Thyroid gland (tissue), 4 donors: ENCODE measurements at places on chromosomes 1 and 21.

DNA sequence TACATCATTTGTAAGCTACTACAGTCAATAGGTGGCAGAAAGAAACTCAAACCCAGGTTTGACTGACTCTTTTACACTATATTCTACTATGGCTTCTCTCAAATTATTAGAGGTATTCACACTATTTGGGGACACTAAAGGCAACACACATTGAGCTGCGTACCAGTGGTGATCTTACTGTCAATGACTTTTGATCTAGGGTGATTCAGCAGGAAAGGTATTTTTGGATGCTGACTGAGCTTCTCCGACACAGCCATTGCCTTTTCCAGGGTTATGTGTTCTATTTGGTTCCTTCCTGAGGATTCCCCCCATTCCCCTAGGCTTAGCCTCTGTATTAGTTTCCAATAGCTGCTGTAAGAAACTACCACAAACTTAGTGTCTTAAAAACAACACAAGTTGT is 73.2 kb upstream of the JAK1 start:
- no peak for DNase-seq

GRCh38 chr1:168261390-168261789 is 19.3 kb upstream of the TBX19 start:
- DNase-seq, result no peak

DNA sequence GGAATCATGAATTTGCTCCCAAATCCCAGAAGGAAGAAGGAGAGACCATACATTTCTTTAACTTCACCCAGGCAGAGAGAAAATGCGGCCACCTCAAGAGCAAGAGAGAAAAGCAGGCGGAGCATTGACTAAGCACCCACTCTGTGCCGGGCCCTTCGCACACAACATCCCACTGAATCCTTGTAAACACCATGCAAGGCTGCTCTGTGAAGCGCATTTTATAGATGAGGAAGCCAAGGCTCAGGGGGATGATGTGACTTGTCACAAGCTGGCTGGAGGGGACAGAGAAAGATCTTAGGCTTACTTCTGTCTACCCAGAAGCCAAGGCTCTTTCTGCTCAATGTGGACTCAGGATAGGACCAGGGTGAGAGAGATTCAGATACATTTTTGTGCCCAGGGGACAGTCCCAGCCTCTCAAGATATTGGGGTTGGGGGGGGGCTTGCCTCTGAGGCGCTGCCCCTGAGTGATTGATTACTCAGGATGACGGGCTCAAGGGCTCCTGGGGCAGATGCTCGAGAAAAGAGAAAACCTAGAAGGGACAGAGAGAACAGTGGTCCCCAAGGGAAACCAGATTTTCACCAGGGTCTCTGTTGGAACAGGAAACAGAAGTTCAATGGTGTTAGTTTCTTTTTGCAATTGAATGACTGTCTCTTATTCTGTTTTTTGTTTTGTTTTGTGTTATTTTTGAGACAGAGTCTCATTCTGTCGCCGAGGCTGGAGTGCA is 19.5 kb downstream of the PADI2 start:
- DNase-seq, result no peak

DNA sequence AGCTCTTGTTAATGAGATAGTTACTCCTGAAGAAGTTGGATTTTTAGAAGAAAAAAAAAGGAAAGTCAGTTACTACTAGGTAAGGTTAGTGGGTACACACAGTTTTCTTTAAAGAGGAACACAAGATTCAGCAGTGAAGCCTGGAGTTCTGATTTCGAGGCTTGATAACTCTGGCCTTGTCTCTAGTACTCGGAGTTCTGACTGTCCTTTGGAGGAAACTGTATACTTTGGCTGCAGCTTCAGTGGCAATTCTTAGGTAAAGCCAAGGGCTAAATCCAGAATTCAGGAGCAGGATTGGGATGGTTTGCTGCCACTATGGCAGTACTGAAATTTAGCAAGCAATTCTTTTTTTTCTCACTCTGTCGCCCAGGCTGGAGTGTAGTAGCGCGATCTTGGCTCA is 9.2 kb downstream of the ACADM start:
- no peak for DNase-seq

DNA sequence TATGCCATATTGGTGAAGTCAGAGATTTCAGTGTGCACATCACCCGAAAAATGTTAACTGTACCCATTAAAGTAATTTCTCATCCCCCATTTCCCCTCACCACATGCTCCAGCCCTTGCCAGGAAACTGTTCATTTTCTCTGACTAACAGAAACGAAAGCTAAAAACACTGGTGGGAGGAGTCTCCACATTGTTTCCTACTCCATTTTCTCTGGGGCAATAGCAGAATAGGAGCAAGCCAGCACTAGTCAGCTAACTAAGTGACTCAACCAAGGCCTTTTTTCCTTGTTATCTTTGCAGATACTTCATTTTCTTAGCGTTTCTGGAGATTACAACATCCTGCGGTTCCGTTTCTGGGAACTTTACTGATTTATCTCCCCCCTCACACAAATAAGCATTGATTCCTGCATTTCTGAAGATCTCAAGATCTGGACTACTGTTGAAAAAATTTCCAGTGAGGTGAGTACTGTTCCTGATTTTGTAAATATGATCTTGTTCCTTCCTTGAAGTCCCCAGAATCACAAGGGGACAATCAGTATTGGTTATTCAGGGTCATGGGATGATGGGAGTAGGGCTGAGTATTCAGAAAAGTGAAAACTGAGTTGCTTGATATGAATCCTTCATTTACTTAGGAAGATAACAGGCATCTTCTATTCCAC is at the start of gene IFI16:
IFI16 (plus strand) TSS at position 204 of the 658 bp plus-strand sequence. CDS start 4,774 bp downstream, outside the sequence.
- peak; percentile 9 for DNase-seq

DNA sequence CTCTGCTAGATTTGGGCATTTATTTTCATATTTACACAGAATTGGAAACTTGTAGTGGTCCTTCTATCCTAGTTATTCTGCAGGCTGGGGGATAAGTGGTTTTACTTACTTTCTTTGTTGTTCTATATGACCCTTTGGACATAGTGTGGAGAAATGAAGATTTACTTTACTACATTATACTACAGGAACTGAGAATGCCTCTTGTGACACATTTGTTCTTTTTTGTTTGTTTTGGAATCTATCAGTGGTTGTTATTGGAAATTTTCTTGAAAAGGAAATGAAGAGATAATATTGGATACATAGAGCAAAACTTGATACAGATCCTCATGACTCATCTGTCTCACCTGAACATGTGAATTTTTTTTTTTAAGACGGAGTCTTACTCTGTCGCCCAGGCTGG is 146.1 kb upstream of the DPYD start:
- no peak for DNase-seq

DNA sequence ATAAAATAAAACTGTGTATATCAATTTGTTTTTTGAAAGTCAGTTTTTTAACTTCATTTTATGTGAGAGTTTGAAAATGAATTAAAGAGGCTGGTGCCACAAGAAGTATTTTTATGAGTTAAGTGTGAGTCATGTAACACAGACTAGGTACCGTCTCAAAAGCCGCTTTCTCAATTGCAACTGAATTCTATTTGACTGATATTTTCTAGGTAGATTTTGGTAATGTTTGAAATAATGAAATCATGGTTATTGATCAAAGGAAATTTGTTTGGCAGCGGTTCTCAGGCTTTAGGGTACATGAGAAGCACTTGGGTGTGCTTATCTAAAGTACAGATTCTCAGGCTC is 4.6 kb downstream of the SNX27 start:
- DNase-seq, result no peak

GRCh38 chr1:99496067-99496466 is 149.8 kb upstream of the PALMD start:
- DNase-seq, result no peak

GRCh38 chr1:174815474-174815908 is 184.3 kb upstream of the CACYBP start:
- no peak for DNase-seq

- no peak for DNase-seq
Measured at GRCh38 chr1:150775276-150775675, 9.7 kb upstream of the CTSS start.

GRCh38 chr1:204267191-204267601 is 53.4 kb upstream of the GOLT1A start:
- no peak for DNase-seq

GRCh38 chr1:200969726-200970561 is 53.6 kb downstream of the KIF21B start:
- DNase-seq, result no peak

DNA sequence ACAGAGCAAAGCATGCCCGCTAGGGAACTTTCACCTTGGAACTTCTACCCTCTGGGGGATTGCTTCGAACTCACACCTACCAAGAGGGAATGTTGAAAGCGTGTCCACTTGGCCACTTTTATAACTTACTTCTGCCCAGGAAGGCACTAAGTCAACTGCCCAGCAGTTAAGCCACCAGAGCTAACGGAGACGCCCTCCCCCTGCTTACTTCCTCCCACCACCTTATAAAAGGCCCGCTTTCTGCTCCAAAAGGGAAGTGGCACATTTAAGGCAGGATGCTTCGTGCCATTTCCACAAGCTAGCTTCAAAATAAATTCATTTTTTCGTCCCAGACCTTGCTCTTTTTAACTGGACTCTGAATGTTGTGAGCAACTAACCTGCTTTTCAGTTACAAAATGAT is 3.2 kb upstream of the AK2 start:
- no peak for DNase-seq

DNA sequence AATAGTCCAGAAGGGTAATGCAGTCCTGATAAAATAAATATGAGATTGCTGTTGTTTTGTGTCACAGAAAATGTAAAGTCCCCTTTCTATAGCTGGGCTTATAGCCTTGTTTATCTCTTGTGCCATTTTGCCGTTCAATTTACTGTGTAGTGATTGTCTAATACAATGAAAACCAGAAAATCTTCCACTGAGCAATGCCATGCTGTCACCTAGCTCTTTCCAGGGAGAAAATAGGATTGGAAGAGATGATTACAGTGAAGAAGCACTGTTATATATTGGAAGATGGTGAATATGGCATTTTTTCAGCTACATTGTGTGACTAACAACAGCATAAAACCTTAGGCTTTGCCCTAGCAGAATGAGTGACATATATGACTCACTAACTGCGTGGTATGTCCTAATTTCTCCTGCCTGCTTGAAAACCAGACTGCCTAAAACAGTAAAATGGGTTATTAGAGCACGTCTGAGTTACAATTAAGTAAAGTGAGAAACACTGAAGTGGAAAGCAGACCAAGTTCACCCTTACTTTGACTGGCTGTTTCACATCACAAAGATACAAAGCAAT is 332.4 kb upstream of the ZP4 start:
- DNase-seq, result no peak

DNA sequence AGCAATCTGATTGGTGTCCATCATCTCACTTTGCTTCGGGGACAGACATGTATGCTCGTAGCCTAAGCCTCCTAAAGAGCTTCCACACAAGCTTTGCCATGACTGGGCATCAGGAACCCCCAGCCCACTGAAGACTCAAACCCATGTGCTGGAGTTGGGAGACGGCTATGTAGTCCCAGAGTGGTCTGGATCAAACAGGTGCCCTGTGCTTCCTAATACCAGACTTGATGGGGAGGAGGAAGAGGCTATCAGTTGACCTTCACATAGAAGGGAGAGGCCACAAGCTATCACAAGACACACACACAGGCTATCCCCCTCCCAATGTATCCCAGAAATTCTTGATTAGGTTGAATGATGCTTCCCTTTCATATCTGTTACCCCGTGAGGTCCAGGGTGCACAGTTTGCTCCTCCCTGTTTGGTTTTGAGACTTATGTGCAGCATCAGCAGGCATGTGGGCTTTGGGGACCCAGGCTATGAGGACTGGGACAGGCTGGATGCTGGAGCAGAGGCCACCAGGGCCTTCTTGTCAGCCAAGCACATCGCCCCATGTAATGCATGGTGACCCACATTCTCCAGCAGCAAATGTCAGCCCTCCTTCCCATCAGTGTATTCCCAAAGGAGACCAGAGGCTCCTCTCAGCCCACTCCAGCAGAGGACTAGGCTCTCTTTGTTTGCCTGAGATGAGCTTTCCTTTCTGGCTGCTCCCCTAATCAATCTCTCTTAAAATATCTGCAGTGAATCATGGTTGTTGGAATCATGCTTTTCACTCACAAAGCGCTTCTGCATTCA is 159.8 kb downstream of the GRIK3 start:
- DNase-seq, result no peak

DNA sequence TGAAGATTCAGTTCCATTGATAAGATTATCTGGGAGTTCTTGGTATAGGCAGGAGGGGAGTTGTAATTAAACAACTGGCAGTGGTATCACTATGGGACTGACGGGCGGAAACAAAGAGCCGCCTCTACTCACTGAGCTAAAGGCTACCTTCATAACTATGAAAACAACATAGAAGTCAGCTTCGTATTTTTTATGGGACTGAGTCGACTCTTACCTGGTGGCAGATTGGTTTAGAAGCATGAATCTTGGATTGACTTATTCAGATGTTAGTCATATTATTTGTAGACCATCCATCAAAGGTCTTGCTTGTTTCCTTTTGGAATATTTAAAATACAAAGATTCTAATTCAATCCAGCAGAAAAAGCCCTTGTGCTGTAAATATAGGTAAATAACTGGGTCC is 6.3 kb upstream of the HHIPL2 start:
- no peak for DNase-seq

DNA sequence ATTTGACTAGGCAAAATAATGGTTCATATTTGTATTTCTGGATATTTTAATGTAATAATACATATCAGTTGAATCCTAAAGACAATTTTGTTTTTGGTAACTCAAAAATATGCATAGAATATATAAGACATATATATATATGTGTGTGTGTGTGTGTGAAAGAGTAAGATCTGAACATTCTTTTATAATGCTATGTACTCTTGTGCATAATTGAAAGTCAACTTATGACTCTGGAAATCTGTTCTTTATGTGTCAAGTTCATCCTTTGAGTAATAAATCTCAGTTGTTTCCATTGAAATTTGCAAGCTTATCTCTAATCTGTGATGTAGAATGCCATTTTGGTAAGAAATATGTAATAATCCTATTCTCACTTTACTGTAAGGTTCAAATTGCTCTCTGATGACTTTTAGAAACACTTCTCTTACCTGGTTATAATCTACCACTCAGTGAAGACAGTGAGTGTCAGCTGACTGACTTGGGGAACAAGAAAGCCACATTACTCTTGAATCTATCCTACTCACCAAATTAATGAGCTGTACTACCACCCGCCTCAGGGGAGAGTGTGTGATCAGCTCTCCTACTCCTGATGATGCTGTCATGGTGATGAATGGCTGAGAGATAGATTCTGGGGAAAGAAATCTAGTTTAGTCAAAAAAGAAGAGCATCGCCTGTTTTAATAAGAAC is 15.0 kb upstream of the NEK7 start:
- DNase-seq, result no peak
